ENCODE measurements at places on chromosomes 1 and 21. TPM values are rescaled to one million over a fixed set of nuclear protein-coding genes. Genes with fewer than 3 reads are reported as not detected.

DNA sequence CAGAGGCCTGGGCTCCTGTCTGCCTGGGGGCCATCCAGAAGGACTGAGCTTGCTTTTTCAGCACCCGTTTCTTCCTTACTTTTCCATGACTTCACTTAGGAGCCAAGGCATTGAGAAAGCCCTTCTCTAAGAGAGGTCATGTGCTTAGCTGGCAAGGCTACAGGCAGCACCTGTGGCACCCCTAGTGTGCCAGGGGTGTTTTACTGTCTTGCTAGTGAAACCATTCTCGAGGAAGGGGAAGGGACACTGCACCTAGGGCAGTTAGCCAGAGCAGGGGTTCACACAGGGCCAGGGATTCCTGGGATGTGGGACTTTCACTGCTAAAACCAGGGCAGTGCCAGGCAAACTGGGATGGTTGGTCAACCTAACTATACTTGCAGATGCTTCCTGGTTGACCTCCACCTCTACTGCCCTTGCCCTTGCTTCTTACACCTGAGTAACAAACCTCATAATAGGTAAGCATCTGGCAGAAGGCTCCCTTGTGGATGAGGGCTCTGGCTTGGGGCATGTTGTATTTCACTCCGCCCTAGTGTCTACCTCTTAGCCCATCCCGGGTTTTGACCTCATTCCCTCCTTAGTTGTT is 69.2 kb downstream of the NOS1AP start:
- DNase-seq, result no peak

- DNase-seq, result no peak
Observed at GRCh38 chr1:83547901-83548300, 451.0 kb downstream of the TTLL7 start.

GRCh38 chr1:26521669-26522030 is 7.9 kb upstream of the RPS6KA1 start:
- no peak for DNase-seq

GRCh38 chr1:42168763-42169162 is 4.2 kb upstream of the GUCA2A start:
- no peak for DNase-seq

GRCh38 chr1:245956225-245956624 is 550.9 kb downstream of the SMYD3 start:
- no peak for DNase-seq

DNA sequence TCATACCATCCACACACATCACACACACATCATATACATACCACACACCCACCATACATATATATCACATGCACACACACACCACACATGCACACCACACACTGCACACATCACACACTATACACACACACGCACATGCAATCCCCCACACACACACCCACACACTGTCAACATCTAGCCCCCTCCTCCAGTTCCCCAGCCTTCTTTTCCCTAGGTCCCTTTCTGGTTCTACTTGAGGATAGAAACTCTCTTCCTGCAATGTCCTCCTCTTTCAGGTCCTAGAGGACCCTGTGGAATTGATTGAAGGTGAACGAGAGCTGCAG is 4.3 kb downstream of the CASQ1 start:
- DNase-seq, result no peak

DNA sequence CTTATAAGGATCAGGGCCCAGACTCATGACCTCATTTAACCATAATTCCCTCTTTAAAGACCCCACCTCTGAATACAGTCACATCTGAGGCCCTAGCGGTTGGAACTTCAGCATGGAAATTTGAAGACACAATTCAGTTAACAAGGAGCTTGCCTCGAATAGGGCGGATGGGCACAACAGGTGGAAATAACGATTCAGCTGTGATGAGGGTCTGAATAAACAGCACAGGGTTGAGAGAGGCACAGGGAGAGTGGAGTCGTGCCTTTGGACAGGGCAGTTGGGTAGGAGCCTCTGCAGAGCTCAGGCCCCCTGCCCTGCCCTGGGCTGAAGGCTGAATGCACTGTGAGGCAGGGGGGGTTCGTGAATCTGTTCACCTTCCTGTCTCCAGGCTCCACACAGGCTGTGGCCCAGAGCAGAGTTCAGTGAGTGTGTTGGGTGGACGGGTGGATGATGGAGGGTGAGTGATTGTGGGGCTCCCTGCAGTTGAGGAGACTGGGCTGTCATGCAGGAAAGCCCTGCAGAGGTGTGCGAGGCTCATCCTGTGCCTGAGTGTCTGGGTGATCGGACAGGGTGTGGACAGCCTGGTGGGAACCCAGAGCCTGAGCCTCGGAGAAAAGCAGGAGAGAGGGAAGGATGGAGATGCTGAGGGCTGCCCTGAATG is 243.1 kb downstream of the FOXD2 start:
- DNase-seq, result no peak

DNA sequence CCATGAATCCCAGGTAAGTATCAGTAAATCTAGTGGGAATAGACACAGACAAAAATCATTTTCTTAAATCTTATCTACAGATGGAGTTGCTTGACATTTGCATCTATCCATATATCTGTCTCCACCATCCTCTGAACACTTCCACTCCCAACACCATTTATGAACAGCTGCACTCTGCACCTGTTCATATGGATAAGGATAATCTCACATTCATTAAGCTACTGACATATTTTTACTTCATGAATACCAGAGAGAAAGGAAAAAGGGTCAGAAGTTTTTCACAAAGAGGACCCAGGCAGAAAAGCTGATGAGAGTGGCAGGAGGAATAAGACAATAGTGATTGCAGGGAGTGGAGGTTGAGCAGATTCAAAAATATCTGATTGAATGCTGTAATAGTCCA is 222.6 kb downstream of the DNAH14 start:
- DNase-seq, result no peak

DNA sequence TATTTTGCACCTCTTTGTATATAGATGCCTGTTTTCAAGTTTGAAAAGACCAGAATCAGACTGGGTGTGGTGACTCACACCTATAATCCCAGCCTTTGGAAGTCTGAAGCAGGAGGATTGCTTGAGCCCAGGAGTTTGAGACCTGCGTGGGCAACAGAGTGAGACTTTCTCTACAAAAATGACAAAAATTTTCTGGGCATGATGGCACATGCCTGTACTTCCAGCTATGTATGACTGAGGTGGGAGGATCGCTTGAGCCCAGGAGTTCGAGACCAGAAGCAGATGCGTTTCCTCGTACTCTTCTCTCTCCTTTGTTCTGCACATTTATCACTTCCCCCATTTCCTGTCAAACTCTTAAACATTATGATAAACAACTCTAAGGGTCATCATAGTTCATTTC is 310.0 kb upstream of the SNX7 start:
- no peak for DNase-seq

GRCh38 chr1:65986146-65986545 is 193.5 kb downstream of the PDE4B start:
- DNase-seq, result no peak

DNA sequence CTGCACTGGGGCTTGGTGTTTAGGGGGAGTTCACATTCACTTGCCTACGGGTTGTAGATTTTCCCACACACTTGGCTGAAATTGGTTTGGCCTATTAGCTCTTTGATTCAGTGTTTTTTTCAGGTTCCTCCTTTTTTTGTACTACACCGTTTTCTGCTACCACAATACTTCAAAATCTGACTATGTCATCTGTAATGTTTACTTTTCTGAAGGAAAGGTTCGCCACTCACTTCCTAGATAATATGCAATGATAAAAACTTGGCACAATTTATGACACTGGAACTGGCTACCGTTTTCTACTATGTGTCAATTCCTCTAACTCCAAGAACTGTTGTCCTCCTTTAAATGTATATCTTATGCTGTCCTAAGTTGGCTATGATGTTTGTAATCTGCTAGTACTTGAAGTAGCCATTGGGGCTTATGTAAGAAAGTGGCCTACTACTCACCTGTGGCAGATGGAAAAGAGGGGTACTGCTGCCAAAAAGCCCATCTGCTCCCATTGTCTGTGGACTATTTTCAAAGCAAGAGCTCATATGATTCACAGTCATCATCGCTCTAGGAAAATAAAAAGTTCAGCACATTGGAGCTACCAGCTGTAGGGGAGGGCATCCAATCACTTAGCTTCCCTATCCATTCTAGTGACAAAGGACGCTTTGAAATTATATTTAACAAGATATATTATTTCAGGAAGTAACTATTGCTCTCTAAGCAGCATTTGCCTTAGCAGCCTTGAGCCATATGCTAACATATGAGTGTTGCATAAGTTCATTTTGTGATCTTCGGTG is 42.4 kb upstream of the BACH1 start:
- no peak for DNase-seq

DNA sequence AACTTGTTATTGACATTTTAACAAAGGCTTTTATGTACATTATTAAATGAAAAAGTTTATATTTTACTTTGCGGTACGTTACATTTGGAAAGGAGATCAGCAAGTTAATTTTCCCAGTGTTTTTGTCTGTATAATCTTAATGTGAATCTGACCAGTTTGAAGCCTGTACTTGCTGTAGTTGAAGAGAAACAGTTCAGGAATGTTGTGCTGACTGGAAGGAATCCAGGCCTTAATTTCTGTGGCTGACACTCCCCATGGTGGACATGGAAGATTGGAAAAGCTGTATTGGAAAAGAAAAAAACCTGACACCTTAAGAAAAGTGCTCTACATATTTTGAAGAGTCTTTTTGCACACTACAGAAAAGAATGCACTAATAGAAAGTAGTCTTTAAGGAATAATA is 15.5 kb downstream of the LEPR start:
- DNase-seq, result no peak

GRCh38 chr21:15255763-15256162 is 191.0 kb upstream of the NRIP1 start:
- DNase-seq, result no peak

- no peak for DNase-seq
Observed at GRCh38 chr1:181905944-181906597, 155.4 kb downstream of the ZNF648 start.

- no peak for DNase-seq
Observed at GRCh38 chr1:156025876-156026275, 5.1 kb upstream of the SSR2 start.

The KIRREL1 gene
- 36.0 TPM for total RNA-seq

The NFASC gene
- 1.4 TPM for total RNA-seq

The PEX10 gene
- total RNA-seq, result 15.8 TPM

The KLHDC7A gene
- total RNA-seq, result 0.30 TPM

The AMY1C gene
- not detected for total RNA-seq
